NCI-H2107 (cell line): ENCODE measurements at places on chromosomes 6 and 20.

DNA sequence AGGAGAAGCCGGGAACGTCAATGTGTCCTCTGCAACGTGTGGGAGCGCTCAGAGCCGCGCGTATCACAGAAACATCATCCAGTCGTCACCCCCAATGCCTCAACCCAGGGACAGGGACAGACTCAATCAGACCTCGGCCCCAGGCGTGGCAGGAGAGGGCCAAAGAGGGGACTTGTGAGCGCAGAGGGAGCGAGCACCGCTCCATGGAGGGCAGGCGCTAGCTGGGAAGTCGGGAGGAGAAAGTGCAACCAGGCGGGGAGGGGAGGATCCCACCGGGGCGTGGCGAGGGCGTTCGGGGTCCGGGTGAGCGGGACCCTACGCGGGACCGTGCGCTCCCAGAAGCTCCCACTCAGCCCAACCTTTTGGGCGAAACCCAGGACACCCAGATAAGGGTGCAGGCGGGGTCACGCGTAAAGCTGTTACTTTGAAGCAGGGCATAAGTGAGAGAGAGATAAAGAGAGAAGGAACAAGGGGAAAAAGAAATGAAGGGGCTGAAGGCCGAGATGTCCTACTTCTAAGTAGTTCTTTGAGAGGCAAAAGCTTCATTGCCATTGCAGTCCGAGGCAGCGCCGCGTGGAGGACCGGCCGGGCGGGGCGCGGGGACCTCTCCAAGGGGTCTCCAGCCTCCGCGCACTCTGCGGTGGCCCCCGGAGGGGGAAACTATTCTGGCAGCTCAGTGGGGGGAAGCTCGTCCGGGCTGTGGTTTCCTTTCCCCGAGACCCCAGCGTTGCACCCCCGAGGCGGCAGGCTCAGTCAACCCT lies 862 bp upstream of the SOBP start:
- DNase-seq, result no peak

DNA sequence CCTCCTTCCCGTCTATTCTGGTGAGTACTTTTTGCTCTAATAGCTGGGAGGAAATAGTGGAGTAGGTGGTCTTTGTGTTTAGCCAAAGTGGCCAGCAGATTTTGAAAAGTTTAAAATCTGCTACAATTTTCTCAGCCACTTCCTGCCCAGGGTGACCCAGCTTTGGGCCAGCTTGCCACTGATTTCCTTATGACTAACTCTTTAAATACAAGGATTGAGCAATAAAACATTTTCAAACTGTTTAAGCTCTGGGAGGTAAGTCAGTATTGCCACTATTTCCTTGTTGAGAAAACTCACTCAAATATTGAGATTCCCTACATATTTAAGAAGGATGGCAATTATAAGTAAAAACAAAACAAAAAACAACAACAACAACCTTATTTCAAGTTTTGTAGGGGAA lies 54.5 kb downstream of the TRMT11 start:
- no peak for DNase-seq

DNA sequence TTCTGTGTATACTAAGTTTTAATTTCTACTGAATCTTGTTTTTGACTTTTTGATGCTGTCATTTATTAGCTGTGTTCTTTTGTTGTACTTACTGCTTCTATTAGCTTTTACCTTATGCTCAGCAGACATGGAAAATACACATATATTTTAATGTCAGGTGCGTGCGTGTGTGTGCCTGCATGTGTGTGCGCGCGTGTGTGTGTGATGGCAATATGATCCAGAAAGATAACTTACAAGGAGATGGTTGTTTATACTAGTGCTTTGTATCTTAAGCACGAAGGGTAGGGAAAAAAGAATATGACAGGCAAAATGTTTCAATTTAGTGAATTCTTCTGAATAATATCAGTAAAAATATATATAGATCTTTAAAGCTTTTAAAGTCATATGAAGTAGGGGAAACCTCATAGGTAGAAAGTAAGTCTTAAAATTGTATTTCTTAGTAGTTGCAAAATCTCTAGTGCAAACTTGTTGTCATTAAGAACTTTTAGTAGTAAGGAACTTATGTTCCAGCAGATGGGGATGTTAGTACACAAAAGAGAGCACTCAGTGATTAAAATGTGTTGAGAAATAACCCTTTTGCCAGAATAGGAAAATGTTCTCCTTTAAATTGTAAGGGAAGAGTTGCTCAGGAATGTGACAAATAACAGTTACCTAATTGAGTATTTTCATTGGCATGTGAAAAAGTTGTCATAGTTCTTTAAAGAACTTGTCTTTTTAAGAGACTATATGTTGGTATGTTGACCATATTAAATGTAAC lies 13.2 kb downstream of the QKI start:
- DNase-seq, result no peak

DNA sequence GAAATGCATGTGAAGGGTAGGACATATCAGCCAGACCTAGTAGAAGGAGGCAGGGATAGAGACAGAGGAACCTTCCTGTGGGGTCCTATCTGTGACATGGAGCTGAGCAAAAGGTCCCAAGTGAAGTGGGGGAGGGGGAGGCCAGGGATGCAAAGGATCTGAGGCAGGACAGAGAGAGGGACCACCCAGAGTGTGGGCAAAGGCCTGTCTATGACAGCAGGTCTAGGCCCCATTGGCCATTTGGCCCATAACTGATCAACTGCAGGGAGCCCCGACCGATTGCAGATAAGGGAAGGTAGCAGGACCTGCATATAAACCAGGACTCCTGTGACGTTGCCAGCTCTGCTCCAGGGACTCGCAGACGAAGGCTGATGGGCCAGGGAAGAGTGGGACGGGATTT lies 49.6 kb upstream of the SYNDIG1 start:
- no peak for DNase-seq

- DNase-seq, result no peak
Measured at GRCh38 chr6:109506314-109506713, 23.3 kb upstream of the ZBTB24 start.

GRCh38 chr6:73803562-73804241 lies 107.7 kb downstream of the CD109 start:
- no peak for DNase-seq

- DNase-seq, result no peak
Measured at GRCh38 chr6:36109092-36109491, 21.2 kb upstream of the MAPK13 start.

DNA sequence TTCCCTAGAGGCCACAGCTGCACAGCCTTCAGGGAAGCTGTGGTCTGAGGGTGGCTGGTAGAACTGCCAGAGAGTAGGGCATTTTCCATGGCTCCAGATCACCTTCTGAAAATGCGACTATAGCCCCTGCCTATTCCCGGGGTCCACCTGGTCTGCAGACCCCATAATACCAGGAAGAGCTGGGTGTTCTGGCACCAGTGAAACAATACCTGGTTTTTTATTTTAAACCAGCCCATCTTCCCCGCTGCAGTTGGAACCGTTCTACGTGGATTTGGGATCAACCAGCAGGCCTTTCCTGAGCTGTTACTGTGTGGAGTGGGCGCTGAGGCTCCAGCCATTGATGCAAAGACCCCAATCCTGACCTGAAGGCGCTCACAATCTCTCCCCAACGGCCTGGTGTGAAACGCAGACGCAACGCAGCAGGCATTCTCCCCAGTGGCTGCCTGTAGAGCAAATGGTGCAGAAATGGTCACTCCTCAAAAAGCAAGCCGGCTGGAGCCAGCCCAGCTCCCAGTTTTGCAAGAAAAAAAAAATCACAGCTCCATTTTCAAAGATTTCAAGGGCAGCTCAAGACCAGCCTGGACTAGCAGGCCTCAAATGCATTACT lies 11.3 kb downstream of the NPEPL1 start:
- no peak for DNase-seq

- no peak for DNase-seq
Measured at GRCh38 chr6:71083308-71083820, 126.5 kb upstream of the B3GAT2 start.

DNA sequence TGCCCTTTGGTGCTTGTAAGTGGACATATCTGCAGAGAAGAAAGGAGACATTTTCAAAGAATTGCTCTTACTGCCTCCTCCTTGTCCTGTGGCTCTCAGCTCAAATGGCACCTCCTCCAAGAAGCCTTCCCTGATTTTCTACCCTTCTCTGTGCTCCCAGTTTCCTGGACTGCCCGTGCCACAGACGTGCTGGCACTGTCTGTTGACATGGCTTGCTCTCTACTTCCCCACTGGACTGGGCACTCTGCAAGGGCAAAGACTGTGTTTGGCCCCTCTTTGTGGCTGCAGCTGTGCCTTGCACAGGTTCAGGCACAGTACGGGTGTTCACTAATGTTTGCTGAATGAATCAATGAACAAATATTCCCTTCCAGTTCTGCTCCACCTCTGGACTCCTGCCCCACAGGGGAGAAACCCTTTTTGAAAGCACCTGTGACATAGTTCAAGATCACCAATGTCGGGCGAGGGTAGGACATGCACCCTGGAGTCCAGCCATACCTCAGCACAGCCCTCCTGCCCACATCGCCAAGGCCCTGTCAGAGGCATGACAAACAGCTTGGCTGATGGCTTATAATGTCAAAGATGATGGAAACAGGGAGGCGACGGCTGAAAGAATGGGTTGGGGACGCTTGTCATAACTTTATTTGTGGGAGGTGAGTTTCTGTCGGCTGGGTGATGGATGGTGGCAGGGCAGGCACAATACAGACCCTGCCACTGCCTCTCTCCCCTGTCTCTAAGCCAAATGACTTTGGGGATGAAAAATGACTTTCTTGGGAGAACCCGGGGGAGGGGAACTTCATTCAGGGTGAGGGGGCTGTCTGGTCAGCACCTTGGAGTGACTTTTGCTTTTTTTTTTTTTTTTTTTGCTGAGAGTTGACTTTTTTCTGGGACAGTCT lies 15.6 kb upstream of the CTNNBL1 start:
- no peak for DNase-seq

DNA sequence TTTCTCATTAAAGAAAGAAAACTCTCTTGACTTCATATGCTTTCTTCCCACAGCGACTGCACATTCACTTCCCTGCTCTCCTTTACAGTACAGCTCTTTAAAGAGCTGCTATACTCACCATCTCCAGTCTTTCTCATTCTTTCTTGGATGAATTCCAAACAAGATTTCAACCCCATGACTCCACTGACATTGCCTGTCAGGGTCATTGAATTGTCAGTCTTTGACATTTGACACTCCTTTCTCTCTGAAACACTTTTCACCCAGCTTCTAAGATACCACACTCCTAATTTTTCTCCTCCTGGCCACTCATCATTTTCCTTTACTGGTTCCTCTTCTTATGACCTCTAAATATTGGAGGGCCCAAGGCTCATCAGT lies 811 bp upstream of the ARMH2 start:
- DNase-seq, result no peak

DNA sequence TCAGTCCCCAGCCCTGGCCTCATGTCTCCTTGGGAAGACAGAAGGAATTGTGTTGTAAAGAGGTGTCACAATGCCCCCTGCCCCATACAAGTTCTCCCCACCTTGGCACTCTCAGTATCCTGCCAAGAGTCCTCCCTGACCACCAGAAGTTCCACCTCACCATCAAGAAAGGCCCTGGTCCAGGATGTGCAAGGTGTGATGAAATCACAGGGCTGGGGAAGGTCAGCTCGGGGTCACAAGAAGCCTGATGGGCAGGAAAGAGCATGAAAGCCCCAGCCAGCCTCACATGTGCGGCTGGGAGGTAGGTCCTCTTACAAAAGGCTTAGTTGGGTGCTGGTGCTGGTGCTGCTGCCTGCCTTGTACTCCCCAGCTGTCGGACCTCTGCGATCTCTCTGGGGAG lies 12.9 kb upstream of the C6orf132 start:
- no peak for DNase-seq

- no peak for DNase-seq
Measured at GRCh38 chr20:10637031-10637559, 36.7 kb downstream of the JAG1 start.

GRCh38 chr6:159038914-159039884 lies 5.6 kb downstream of the TAGAP start:
- DNase-seq, result no peak

- no peak for DNase-seq
Measured at GRCh38 chr6:89482126-89482525, 49.2 kb downstream of the ANKRD6 start.

- DNase-seq, result no peak
Measured at GRCh38 chr6:137723273-137724017, 143.6 kb upstream of the TNFAIP3 start.

DNA sequence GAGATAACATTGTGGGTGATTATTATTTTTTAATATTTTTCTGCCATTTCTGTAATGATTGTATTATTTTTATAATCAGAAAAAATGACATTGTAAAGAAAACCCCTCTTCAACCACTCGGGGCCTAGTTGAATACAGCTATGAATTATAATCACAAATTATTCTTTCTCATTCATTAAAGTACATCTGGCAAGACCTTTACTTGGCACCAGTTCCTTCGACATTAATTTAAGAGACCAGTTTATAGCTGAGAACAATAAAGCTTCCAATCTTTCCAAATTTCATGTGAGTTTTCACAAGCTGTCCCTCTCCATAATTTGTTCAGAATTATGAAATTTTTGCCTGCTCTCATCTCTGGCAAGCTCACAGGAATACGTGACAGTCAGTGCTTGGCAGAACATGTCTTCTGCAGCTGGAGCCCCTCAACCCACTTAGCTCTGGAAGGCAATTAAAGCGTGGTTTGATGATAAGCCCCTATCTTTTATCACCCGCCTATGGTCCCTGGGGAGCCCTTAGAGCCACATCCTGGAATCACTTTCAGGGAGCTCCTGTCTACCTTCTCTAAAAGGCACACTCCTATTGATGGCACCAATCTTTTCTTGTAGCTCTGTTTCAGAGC lies 237.2 kb upstream of the PRND start:
- DNase-seq, result no peak
